ENCODE measurements at places on chromosomes 13 and 19.

- no peak for DNase-seq
Observed at GRCh38 chr19:23523863-23524262, 128.6 kb upstream of the ZNF91 start.

DNA sequence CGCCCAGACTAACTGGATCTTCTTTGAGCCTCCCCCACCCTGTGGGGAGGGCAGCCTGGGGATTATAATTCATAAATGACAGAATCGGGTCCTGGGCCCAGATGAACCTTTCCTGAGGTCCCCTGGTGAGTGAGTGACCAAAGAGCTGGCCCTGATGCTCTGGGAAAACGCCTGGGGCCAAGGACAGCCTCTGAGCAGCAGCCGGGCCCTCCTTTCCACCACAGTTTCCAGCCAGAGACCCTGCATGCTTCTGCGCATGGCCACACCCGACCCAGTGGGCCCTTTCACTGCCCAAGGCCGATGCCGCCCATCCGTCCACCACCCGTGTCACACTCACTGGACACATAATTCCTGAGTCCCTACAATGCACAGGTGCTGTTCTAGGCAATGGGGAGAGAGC is 43.6 kb upstream of the CCNE1 start:
- no peak for DNase-seq

GRCh38 chr13:112769615-112770014 is 79.8 kb downstream of the ATP11A start:
- no peak for DNase-seq

DNA sequence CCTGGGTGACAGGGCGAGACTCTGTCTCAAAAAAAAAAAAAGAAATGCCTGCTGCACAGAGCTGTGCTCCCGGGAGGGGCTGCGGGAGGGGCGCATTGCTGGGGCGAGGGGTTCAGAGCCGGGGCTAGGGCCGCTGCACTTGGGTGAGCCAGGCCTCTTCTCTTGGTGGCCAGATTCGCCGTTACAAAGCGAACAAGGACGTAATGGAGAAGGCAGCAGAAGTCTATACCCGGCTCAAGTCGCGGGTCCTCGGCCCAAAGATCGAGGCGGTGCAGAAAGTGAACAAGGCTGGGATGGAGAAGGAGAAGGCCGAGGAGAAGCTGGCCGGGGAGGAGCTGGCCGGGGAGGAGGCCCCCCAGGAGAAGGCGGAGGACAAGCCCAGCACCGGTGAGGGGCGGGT is 19.0 kb downstream of the PLIN4 start:
- no peak for DNase-seq

DNA sequence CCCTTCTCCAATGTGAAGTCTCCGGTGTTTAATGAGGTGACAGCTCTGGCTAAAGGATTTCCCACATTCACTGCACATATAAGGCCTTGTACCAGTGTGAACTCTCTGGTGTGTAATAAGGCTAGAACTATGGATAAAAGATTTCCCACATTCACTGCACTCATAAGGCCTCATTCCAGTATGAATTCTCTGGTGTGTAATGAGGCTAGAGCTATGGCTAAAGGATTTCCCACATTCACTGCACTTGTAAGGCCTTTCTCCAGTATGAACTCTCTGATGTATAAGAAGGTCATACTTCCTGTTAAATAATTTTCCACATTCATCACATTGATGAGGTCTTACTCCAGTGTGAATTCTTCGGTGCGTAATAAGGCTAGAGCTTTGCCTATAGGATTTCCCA is 5.9 kb downstream of the ZNF256 start:
- DNase-seq = no peak

GRCh38 chr13:69641773-69642172 is 465.9 kb upstream of the ATXN8OS start:
- no peak for DNase-seq

DNA sequence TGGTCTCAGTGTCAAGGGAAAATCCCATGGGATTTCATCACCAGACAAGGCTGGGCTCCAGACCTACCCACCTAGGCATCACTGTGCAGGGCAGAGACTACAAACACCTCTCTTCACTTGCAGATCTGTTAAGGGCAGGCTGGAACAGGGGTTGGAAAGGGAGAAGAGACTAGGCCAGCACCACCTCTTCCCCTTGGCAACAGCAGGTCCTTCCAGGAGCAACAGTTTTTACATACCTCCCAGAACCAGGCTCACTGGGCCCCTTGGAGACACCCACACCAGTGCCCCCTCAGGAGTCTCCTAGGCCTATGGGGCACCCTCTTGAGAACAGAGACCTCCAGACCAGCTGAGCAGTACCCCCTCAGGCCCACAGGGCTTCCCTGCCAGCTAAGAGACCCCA is 2.5 kb upstream of the UBE2M start:
- DNase-seq = no peak

- no peak for DNase-seq
Observed at GRCh38 chr19:6225232-6225865, 54.4 kb downstream of the MLLT1 start.

Data from stimulated activated CD4-positive, alpha-beta T cell treated with anti-CD3 and anti-CD28 coated beads, TNF-alpha, amount 100 ng/mL, for 48 hours (primary cell).